ENCODE measurements at places on chromosomes 7 and 10.

DNA sequence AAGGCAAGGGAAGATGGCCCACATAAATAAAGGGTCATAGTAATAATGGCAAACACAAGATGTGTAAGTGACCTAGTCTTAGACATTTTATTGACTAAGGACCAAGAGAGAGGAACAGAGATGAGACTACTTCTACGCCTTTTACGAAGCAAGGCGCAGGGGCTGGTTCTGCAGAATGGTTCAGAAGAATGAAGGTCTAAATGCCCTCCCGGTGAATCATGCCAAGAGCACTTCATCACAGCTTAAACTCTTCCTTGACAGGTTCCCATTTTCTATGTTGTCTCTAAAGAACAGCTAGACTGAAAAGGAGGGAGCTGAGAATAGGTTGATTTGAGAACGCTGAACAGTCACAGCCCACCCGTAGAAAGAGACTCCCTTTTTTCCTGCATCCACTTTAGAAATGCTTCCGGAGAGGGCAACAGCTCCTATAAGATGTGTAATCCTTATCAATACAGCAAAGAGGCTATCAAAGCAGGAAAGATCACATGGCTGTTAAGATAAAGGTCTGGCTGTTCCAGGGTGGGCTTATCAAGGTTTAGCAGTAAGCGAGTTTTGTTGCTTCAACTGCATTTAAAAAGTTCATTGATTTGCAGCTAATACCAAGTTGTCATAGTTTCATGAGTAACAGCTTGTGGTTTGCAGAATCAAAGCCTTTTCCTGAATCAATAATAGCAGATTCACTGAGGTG is 93.4 kb upstream of the AUTS2 start:
- no peak for DNase-seq
- H3K27me3 ChIP-seq = no peaks in the 10 kb centered on the region
- H3K4me3 ChIP-seq = no peak overlapping the region
- no peaks in the 10 kb centered on the region for H3K36me3 ChIP-seq
- no peak overlapping the region for H3K27ac ChIP-seq

DNA sequence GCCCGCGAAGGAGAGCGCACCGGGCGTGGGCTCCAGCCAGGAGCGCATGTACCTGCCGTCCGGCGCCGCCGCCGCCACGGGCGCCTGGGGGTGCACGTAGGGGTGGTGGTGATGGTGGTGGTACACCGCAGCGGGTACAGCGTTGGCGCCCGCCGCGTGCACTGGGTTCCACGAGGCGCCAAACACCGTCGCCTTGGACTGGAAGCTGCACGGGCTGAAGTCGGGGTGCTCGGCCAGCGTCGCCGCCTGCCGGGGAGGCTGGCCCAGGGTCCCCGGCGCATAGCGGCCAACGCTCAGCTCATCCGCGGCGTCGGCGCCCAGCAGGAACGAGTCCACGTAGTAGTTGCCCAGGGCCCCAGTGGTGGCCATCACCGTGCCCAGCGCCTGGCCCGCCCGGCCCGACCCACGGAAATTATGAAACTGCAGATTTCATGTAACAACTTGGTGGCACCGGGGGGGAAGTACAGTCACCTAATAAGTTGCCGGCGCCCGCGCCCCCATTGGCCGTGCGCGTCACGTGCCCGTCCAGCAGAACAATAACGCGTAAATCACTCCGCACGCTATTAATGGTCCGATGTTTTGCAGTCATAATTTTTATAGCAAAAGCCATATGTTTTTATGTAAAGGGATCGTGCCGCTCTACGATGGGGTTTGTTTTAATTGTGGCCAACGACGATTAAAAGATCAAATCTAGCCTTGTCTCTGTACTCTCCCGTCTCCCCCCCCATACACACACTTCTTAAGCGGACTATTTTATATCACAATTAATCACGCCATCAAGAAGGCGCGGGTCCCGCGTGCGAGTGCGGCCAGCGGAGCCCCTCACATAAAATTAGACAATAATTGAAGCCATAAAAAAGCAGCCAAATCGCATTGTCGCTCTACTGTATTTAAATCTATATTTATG is at the start of gene HOXA9:
Gene HOXA9, minus strand, starts transcription at position 449 of the 907 bp plus-strand sequence. Its CDS starts 80 bp downstream, at position 369.
- no peak for DNase-seq
- peaks cover 3% of the 10 kb centered on the region for H3K4me1 ChIP-seq
- peak within 1 kb of the TSS; percentile 41 for H3K4me3 ChIP-seq
- H3K36me3 ChIP-seq = no peaks in the 10 kb centered on the region
- H3K27me3 ChIP-seq = no peaks in the 10 kb centered on the region

GRCh38 chr7:73718438-73718881 is 1.0 kb downstream of the STX1A start:
- H3K4me3 ChIP-seq = peak overlapping the region; percentile 96
- no peak for DNase-seq
- peaks cover 68% of the 10 kb centered on the region for H3K4me1 ChIP-seq
- H3K36me3 ChIP-seq = no peaks in the 10 kb centered on the region

DNA sequence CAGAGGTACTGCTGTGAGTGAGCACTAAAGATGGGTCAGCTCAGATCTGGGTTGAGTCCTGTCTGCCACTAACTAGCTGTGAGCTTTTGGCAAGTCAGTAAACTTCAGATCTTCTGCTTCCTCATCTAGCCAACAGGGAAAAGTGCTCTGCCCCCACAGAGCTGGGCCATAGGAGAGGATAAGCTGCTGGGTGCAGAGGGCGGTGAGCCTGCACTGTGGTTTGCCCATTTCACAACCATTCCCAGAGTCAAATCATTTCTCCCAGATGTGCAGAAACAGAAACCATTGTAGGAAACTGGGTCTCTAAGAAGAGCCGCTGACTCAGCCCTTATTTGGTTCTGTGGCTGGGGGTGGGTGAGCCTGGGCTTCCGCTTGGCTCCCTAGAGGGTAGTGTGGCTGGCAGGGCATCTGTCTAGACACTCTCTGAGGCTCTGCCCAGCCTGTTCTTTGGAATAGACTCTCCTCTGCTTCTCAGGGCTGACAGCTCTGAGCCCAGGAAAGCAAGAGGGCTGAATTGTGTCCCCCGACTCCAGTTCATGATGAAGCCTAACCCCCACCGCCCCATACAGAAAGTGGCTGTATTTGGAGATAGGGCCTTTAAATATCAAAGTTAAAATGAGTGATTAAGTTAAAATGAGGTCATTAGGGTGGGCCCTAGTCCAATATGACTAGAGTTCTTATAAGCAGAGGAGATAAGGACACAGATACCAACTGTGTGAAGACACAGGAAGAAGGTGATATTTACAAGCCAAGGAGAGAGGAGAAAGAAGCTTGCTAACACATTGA is 29.5 kb upstream of the ARHGAP22 start:
- H3K27me3 ChIP-seq = peaks cover 6% of the 10 kb centered on the region
- no peaks in the 10 kb centered on the region for H3K36me3 ChIP-seq
- no peaks in the 10 kb centered on the region for H3K4me1 ChIP-seq

- H3K4me1 ChIP-seq = peaks cover 10% of the 10 kb centered on the region
- no peak for DNase-seq
- no peak overlapping the region for H3K27ac ChIP-seq
- H3K4me3 ChIP-seq = peak overlapping the region; percentile 57
These were observed 58.7 kb upstream of the PRPS1L1 start for GRCh38 chr7:18086165-18087025.

DNA sequence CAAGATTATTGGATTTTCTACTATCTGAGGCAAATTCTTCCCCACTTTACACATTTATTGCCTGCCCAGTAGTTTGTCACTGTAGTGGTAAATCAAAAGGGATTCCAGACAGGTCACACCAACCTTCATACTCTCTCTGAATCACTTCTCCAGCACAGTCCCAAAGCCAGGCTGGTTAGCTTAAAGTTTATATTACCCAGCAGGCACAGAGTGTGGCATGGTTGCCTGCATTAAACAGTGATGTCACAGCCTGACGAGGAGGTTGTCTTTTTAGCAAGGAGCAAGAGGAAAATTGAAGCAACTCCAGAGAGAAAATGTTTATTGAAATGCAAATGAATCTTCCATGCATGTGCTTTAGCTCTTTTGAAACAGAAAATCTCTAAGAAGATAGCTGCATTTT is 375.5 kb upstream of the CELF2 start:
- no peak overlapping the region for H3K4me3 ChIP-seq
- H3K36me3 ChIP-seq = no peaks in the 10 kb centered on the region
- DNase-seq = no peak
- no peaks in the 10 kb centered on the region for H3K27me3 ChIP-seq
- H3K27ac ChIP-seq = no peak overlapping the region

All from Panc1 (cell line).